DND-41 (cell line): ENCODE measurements at places on chromosomes 3 and 15.

DNA sequence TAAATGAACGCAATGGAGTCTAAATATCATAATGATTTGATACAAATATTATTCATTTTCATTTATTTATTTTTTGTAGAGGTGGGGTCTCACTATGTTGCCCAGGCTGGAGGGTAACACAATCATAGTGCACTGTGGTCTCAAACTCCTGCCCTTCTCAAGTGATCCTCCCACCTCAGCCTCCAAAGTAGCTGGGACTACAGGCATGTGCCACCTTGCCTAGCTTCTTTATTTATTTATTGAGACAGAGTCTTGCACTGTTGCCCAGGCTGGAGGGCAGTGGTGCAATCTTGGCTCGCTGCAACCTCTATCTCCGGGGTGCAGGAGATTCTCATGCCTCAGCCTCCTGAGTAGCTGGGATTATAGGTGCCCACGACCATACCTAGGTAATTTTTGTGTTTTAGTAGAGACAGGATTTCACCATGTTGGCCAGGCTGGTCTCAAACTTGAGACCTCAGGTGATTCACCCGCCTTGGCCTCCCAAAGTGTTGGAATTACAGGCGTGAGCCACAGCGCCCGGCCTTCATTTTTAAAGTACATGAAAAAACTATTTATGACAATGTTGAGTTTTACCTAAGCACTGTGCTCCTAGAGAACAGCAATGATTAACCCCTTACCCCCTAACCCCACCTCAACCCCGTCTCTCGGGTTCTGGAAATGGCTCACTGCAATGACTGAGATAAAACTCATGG, 4.0 kb upstream of the AEN start:
- no peak for DNase-seq

DNA sequence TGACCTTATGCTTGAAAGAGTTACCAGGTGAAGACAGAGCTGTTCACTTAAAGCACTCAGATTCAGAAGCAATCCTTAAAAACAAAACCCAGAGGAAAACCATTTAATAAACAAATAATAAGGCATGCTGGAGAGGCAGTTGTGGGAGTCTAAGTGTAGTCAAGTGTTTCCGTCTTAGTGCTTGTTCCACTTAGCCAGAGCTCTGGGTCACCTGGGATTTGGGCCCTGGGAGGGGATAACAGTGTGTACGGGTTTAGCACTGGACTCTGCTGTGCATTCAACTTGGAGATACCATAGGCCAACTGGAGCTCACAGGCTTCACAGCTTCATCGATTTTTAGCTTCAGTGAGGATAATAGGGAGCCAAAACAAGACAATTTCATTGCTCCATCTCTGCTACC, 444.6 kb downstream of the CNTN4 start:
- DNase-seq = no peak

- DNase-seq = no peak
Measured at GRCh38 chr3:69647081-69647480, 92.2 kb upstream of the MITF start.

- no peak for DNase-seq
Measured at GRCh38 chr3:2154621-2155020, 56.0 kb downstream of the CNTN4 start.

DNA sequence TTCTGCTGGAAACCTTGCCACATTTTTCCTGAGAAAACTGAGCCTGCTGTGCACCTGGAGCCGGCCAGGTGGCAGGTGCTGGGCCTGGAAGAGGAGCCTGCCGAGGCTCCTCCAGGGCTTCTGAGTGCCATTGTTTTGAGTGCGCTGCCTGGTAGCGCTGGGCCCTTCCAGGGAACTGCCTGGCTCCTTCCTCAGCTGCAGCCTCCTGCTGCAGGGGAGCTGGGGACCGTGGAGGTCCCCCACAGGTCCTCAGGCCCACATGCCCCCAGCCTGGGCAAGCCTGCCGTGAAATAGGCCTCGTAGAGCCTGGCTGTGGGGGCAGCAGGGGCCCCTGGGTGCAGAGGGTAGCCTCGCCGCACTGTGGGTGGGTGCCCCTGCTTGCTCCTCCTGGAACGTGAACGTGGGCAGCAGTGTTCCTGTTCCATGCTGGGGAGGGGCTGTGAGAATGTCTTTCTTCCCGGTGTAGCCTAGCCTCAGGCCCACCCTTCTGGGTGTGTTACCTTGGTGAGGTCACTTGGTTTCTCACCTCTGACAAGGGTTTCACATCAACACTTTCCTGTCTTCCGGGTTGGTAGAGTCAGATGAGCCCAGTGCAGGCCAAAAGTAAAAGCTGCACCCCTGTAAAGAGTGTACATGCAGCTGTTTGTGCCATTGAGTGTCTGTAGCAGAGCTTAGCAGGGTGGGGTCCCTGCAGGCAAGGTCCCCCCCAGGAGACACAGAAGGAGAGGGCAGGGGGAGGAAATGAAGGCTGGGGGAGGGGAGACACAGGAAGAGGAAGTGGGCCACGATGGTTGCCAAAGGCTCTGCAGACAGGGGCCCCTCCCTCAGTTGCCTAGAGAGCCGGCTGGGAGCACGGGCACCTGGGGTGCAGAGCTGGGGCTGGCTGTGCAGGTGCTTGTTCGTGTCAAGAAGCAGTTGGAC, 34.5 kb downstream of the KLF13 start:
- peak; percentile 97 for DNase-seq

- no peak for DNase-seq
Measured at GRCh38 chr3:148697306-148698189, at the start of gene AGTR1. TSS of gene AGTR1 (plus strand) at chr3:148697903. CDS start at chr3:148741036, 43,133 bp downstream.

GRCh38 chr3:45187694-45188141, 38.4 kb downstream of the TMEM158 start:
- DNase-seq = no peak

GRCh38 chr15:90482124-90483011, 47.4 kb upstream of the CRTC3 start:
- peak; percentile 46 for DNase-seq

DNA sequence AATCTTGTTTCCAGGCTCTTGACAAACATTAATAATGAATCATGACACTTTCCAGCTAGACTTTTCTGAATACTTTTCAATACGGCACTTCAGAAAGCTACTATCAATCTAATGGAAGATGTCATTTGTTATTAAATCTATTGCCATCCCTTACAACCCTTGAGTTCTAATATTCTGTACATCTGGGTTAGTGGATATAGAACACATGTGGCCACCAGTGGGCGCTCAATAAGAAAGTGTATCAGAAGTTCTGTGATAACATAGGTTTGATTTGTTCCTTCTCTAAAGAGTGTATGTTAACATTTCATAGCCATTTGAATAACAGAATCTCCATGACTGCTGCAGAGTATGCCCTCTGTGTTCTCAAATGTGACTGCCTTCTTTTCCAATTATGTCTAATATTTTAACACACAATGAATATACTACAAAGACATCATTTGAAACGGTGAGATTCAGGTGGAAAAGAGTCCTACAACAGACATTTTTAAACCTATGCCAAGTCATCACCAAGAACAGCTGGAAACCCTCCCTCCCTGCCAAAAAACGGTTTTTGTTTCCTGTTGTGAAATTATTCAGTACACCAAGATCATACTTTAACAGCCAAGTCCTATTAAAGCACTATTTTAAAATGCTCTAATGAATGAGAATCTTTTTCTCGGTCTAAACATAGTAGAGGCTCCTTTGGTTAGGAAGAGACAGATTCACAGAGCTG, 22.2 kb downstream of the ALDH1A2 start:
- peak; percentile 35 for DNase-seq

DNA sequence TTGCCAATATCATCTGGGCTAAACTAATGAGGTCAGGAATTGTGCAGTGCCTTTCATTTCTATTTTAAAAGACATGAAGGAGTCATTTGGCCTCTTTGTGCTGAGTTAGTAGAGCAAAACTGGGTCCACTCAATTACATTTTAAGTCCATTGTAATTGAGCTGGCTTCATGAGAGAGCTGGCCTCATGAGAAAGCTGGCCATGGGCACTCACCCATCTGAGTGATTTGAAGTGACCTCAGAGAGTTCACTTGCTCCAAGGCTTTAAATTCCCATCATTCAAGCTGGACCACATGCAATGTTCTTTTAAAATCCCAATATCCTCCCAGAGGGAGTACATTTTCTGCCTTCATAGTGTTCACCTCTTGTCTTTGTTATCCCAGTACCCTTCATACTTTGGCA, 335.9 kb upstream of the WNT5A start:
- DNase-seq = no peak

DNA sequence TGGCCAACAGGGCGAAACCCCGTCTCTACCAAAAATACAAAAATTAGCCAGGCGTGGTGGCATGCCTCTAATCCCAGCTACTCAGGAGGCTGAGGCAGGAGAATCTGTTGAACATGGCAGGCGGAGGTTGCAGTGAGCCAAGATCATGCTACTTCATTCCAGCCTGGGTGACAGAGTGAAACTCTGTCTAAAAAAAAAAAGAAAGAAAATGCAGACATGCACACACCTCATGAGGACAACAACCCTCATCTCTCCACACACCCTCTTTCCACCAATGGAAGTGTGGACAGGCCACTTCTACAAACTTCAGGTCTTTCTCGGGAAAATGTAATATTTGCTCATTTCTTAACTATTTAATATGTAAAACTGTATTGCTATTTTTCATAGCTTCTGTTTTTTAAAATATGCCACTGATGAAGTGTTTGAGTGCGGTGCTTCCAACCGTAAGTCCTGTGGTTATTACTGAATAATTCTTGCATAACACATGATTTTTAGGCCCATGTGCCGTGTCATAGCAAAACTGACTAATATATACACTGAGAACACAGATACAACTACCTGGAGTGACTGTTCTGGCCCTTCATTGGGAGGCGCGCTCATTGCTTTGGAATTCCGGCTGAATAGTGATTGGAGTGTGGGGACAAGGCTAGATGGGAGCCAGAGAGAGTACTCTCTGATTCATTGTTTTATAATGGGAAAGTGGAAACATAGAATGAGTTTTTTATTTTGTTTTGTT, 23.1 kb downstream of the LRRC31 start:
- no peak for DNase-seq

GRCh38 chr3:43013743-43014155, 34.6 kb downstream of the GASK1A start:
- peak; percentile 43 for DNase-seq

DNA sequence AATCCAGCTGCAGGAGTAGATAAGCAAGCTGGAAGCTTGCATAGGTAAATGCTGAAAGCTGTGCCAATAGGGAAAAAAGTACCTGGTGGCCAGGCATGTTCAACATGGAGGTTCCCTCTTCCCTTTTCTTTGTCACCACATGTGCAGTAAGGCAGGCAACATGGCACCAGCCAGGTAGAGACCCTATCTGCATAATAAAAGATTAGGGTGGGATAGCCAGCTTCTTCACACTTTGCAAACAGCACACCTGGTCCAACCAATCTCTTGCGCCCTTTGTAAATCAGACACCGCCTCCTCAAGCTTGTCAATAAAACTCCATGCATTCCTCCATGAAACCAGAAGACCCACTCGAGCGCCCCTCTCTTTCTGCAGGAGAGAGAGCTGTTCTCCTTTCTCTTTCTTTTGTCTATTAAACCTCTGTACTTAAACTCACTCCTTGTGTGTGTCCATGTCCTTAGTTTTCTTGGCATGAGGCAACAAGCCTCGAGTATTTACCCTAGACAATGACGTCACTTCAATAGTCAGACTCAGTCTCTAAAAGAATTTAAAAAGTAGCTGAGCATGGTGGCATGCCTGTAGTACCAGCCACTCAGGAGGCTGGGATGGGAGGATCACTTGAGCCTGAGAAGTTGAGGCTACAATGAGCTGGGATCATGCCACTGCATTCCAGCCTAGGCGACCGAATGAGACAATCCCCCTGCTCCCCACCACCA, 256.3 kb downstream of the SCAPER start:
- DNase-seq = no peak

DNA sequence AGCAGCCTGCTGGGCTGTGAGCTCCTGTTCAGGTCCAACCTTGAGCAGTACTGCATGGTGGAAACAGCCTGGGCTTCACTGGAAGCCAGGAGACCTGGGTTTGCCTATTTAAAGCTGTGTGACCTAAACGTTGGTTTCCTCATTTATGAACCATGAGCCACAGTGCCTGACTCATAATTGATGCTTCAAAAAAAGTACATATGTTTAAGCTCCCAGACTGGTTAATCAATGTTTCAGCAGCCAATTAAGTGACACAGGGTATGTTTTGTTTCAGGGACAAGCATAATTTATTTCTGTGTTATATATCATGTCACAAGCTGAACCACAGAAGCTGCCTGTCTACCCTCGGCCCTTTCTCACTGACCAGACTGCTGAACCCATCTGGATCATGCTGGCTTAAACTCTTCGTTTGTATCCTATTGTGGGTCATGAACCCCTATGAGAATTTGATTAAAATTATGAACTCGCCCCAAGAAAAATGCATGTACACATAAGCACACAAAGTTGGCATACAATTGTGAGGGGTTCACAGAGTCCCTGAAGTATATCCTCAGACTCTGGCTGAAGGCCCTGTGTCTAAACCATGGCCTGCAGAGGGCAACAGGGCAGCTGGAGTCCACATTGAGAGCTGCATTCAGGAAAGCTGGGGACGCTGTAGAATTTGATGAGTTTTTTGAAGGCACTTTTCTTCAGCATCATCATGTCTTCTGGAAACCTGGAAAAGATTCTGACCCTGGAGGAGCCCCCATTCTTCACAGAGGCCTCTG, 23.7 kb downstream of the HDC start:
- DNase-seq = no peak

DNA sequence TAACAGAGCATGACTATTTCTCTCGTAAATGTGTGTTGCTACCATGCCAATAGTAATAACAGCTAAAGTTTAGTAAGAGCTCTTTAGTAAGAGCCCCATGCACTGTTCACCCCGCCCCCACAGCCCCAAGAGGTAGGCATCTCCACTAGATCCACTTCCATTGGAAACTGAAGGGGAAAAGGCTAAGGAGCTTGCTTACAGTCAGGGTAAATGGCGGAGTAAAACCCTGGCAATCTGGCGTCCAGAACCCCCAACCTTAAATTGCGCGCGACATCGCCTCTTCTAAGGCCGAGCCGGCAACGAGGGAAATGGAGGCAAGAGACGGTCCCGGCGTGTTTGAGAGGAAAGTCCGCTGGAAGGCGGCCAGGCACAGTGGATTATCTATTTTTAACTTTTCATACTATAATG, 654 bp upstream of the C3orf38 start:
- DNase-seq = no peak

GRCh38 chr3:148512648-148513047, 185.1 kb upstream of the AGTR1 start:
- DNase-seq = no peak

DNA sequence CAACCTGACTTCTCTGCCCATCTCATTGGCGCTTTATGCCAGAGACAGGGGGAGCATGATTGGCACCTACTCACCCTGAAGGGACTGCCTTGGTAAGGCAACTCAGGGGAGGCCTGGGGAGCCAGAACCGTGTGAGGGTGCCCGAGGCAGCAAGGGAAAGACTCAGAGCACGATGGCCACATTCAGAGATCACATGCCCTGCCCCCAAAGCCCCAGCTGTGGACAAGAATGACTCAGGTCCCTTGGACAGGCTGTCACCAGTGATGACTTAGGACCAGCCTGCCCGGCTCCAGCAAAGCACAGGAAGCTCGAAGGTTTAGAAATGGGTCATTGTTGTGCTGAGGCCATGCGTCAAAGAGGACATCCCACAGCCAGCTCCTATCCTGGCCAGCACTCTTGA, 49.1 kb upstream of the LIMD1 start:
- no peak for DNase-seq

- no peak for DNase-seq
Measured at GRCh38 chr15:51071578-51071977, 23.1 kb downstream of the TNFAIP8L3 start.

- no peak for DNase-seq
Measured at GRCh38 chr3:63571682-63572081, 80.8 kb upstream of the SNTN start.
